Heart right ventricle (tissue), 16 donors: ENCODE measurements at places on chromosomes 5 and 9. TPM values are rescaled to one million over a fixed set of nuclear protein-coding genes. Genes with fewer than 3 reads are reported as not detected.

Gene PDE6A
- not detected for total RNA-seq

Gene SLC1A3
- total RNA-seq, result 43.1 TPM

Gene PCSK5
- 3.3 TPM for total RNA-seq

Gene MARVELD2
- total RNA-seq, result 1.3 TPM

Gene ADAMTS16
- total RNA-seq, result not detected
